ENCODE measurements at places on chromosomes 12 and 14.

DNA sequence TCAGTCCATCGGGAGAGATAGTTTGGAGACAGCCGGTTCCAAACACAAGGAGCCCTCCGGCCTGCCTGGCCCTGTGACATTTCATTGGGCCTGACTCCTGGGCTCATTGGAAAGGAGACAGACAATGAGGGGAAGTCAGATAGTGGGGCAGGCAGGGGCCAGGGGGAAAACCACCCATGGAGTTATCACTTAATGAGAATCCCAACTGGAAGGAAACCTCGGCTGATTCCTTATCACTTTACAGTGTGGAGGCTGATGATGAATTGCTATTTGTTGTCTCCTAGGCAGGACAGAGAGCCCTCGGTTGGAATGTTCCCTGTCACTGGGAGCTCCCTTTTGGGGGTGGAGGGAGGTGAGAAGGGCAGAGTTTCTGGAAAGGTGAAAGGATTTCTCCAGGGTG is 44.4 kb downstream of the TBX5 start:
- DNase-seq = no peak

- no peak for DNase-seq
These were observed 34.8 kb upstream of the TSPAN9 start for GRCh38 chr12:3042394-3042793.

DNA sequence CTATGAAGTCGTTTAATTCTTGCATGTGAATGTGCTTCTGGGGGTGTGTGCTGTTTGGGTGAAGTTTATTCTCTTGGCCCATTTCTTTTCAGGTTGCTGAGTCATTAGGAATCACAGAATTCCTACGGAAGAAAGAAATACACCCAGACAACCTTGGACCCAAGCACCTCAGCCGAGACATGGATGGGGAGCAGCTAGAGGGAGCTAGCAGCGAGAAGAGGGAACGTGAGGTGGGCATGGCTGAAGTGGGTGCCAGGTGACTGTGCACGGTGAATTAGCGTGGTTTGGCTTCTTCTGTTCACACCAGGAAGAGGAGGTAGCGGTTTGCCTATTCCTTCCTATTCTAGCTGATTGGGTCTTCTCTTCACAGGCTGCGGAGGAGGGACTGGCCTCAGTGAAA is 19.2 kb downstream of the ZNF839 start:
- DNase-seq = no peak

GRCh38 chr14:93994919-93995682 is 2.0 kb upstream of the CCDC197 start:
- DNase-seq = peak; percentile 17

DNA sequence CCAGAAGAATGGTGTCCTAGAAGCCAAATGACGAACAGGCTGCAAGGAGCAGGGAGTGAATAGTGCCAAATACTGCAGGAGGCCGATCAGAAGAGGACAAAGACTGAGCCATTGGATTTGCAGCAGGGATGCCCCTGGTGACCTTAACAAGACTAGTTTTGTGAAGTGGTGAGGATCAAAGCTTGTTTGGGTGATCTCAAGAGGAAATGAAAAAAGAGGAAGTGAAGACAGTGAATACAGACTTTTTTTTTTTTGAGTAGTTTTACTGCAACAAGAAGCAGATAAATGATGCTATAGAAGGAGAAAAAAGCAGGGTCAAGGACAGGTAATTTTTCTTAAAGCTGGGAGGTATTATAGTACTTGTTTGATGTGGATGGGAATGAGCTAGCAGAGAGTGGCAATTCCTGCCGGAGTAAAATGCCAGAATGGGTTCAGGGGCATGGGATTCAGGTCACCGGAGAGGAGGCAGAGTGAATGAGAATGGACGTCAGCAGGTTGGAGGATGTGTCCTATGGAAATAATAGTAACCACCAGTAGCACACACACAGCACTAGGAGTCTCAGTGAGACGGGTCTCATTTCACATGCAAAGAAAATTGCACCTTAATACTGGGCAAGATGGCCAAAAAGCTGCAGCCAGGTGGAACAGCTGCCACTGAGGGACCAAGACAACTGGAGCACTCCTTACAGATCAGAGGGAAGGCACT is 345.8 kb upstream of the CCDC196 start:
- DNase-seq = no peak

- no peak for DNase-seq
These were observed 150.6 kb downstream of the BCAT1 start for GRCh38 chr12:24798335-24798734.

GRCh38 chr12:110224379-110225304 is 56.4 kb upstream of the ATP2A2 start:
- DNase-seq = no peak
